H9 (cell line): ENCODE measurements at places on chromosomes 4 and X. TPM values are rescaled to one million over a fixed set of nuclear protein-coding genes. Genes with fewer than 3 reads are reported as not detected.

- H3K4me3 ChIP-seq = no peak overlapping the region
- H3K36me3 ChIP-seq = no peaks in the 10 kb centered on the region
- H3K27ac ChIP-seq = no peak overlapping the region
- no peaks in the 10 kb centered on the region for H3K27me3 ChIP-seq
- DNase-seq = no peak
- no peaks in the 10 kb centered on the region; the same call in 1 of the 2 replicates for H3K4me1 ChIP-seq
Measured at GRCh38 chr4:112001041-112001440, 144.2 kb upstream of the FAM241A start.

GRCh38 chrX:113289503-113289902, 448.9 kb upstream of the AMOT start:
- H3K36me3 ChIP-seq = no peaks in the 10 kb centered on the region
- H3K27me3 ChIP-seq = no peaks in the 10 kb centered on the region
- no peak overlapping the region for H3K4me3 ChIP-seq
- H3K27ac ChIP-seq = no peak overlapping the region
- no peaks in the 10 kb centered on the region for H3K4me1 ChIP-seq

The KLKB1 gene
- total RNA-seq = 20.1 and 21.8 TPM in 2 replicates

DNA sequence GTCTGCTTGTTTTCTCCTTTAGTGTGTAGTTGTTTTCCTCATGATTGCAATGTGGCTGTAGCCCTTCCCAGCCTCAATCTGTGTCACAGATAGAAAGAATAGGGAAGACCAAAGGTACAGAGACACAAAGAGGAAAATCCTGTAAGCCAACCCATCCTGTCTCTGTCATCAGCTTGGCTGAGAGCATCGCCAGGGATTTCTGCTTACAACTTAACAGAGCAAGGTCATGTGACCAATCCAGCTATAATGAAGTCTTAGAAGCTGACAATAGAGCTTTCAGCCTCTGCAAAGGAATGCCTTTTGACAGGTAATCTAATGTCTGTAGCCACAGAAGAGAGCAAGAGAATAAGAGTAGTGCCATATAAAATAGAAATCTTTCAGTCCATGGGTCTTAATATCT, 1598.0 kb upstream of the AGA start:
- no peak for DNase-seq
- no peaks in the 10 kb centered on the region for H3K36me3 ChIP-seq
- no peak overlapping the region for H3K27ac ChIP-seq
- no peak overlapping the region for H3K4me3 ChIP-seq
- no peaks in the 10 kb centered on the region for H3K27me3 ChIP-seq

DNA sequence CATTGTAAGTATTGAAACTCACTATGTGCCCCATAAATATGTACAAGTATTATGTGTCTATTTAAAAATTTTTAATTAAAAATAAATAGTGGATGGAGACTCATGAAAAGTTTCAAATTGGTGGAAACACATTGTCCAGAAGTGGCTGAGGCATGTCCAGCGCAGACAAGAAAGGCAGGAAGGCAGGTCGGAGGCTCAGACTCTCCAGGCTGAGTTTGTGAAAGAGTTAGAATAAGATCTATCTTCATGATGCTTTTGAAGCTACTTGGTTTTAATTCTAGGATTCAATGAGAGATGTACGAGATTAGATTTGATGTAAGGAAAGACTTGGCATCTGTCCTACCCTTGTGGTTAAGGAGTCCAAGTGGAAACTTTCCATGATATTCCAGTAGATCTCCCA, 19.8 kb downstream of the PNMA6F start:
- no peak overlapping the region for H3K27ac ChIP-seq
- H3K27me3 ChIP-seq = no peaks in the 10 kb centered on the region
- no peak for DNase-seq
- H3K4me3 ChIP-seq = no peak overlapping the region

GRCh38 chr4:165077034-165077578, 23.4 kb downstream of the TRIM75 start:
- H3K27me3 ChIP-seq = no peaks in the 10 kb centered on the region
- peaks cover 11% of the 10 kb centered on the region for H3K36me3 ChIP-seq
- H3K27ac ChIP-seq = no peak overlapping the region
- H3K4me1 ChIP-seq = no peaks in the 10 kb centered on the region
- H3K4me3 ChIP-seq = no peak overlapping the region
- DNase-seq = no peak

DNA sequence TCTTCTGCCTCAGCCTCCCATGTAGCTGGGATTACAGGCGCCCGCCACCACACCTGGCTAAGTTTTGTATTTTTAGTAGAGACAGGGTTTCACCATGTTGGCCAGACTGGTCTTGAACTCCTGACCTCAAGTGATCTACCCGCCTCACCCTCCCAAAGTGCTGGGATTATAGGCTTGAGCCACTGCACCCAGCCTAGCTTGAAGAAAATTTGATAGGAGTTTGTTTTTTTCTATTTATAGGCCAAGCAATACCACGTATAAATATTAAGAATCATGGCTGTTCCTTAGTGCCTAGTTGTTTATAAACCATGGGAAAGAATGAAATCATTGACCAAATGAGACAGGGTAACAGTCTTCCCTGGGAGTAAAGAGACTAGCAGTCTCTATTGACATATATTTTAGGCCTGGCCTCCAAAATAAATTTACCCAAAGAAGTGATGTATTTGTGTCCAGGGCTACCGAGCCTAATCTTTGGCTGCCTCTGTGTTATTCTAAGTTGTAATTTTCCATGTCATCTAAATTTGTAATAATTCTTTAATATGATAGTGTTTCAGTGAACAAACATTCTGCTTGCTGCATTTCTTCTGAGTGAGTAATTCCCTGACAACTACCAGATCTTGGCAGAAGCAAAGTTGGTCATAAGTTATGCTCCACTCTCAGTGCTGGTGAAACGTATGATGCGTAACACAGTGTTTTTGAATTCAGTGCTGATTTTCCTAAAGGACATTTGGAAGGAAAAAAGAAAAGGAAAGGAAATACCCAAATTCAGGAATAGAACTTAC, 10.3 kb downstream of the PKD2 start:
- H3K4me3 ChIP-seq = no peak overlapping the region
- peaks cover 16% of the 10 kb centered on the region for H3K36me3 ChIP-seq
- no peak overlapping the region for H3K27ac ChIP-seq
- H3K27me3 ChIP-seq = no peaks in the 10 kb centered on the region
- H3K4me1 ChIP-seq = no peaks in the 10 kb centered on the region
- DNase-seq = no peak

- H3K36me3 ChIP-seq = peaks cover 80% of the 10 kb centered on the region
- no peaks in the 10 kb centered on the region for H3K27me3 ChIP-seq
- no peak overlapping the region for H3K27ac ChIP-seq
- DNase-seq = no peak
- no peaks in the 10 kb centered on the region for H3K4me1 ChIP-seq
- H3K4me3 ChIP-seq = no peak overlapping the region
Measured at GRCh38 chr4:48841045-48841827, 10.3 kb downstream of the OCIAD1 start.

DNA sequence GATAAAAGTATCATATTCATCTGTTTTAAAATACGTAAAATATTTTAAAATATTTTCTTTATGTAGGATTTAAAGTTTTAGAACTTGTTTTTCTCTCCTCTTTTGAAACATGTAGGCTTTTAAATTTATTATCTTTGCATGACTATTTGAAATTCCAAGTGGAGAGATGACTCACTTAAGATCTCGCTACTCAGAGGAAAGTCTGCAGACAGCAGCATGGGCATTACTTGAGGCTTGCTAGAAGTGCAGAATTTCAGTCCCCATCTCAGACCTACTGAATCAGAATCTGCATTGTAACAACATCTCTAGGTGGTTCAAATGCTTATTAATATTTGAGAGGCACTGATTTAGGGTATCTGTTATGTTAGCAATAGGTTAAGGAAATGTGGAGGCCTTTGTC, 225.7 kb upstream of the ARX start:
- H3K4me1 ChIP-seq = no peaks in the 10 kb centered on the region
- no peak overlapping the region for H3K4me3 ChIP-seq
- H3K36me3 ChIP-seq = no peaks in the 10 kb centered on the region
- H3K27me3 ChIP-seq = no peaks in the 10 kb centered on the region
- no peak overlapping the region for H3K27ac ChIP-seq

GRCh38 chrX:3940000-3940610, 226.7 kb upstream of the PRKX start:
- no peak for DNase-seq
- no peak overlapping the region for H3K27ac ChIP-seq
- H3K27me3 ChIP-seq = no peaks in the 10 kb centered on the region

GRCh38 chr4:8310306-8310705, 40.8 kb downstream of the HTRA3 start:
- no peaks in the 10 kb centered on the region for H3K36me3 ChIP-seq
- no peak for DNase-seq
- no peak overlapping the region for H3K4me3 ChIP-seq

The GUCY1A1 gene
- total RNA-seq = not detected in 2 replicates

The RS1 gene
- total RNA-seq = not detected in 2 replicates

The SH3D19 gene
- 29.7 and 32.1 TPM in 2 replicates for total RNA-seq

The ATP1B4 gene
- not detected in 2 replicates for total RNA-seq

The CT45A2 gene
- not detected in 2 replicates for total RNA-seq

DNA sequence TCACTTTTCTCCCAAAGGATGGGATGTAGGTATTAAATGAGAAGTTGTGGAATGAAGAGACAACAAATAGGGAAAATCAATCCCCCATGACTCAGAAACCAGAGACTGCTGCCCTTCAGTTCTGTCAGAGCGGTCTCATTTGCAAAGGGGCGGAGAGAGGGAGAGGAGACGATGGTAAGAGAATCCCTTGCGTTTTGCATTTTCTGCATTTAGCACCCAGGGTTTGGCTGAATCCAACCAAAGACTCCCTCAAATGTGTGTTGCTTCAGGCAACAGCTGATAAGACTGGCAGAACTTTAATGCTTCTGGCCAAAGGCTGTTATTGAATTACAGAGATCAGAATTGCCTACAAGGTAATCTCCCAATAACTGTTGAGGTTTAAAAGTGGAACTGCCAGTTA, 230.2 kb downstream of the EVC2 start:
- no peak overlapping the region; the same call in 2 of the 3 replicates for H3K4me3 ChIP-seq
- no peaks in the 10 kb centered on the region; the same call in 1 of the 2 replicates for H3K4me1 ChIP-seq
- H3K27ac ChIP-seq = no peak overlapping the region
- H3K36me3 ChIP-seq = peaks cover under 1% of the 10 kb centered on the region
- DNase-seq = no peak

DNA sequence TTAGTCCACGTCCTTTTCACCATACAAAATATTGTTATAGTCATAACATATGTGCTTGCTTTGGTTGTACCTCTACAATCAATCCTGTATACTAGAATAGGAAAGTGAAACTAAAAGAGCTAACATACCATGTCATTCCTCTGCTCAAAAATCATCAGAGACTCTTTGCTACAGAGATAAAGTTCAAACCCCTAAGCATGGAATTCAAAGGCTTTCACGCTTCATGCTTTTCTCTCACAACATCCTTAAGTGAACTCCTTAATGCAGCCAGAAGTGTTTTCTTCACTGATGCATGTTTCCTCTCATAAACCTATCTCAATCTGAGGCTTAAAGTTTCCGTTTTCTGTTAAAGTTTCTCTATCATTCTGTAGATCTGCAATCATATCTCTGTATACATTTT, 744.6 kb upstream of the IGFBP7 start:
- H3K4me1 ChIP-seq = no peaks in the 10 kb centered on the region
- no peak overlapping the region for H3K4me3 ChIP-seq
- no peaks in the 10 kb centered on the region for H3K27me3 ChIP-seq
- DNase-seq = no peak

GRCh38 chr4:80990851-80991250, 39.7 kb upstream of the BMP3 start:
- DNase-seq = no peak
- H3K4me3 ChIP-seq = no peak overlapping the region
- H3K4me1 ChIP-seq = no peaks in the 10 kb centered on the region; the same call in 1 of the 2 replicates

- no peak overlapping the region for H3K27ac ChIP-seq
- H3K27me3 ChIP-seq = no peaks in the 10 kb centered on the region
- no peak overlapping the region for H3K4me3 ChIP-seq
- no peak for DNase-seq
- H3K4me1 ChIP-seq = no peaks in the 10 kb centered on the region
Measured at GRCh38 chr4:133316909-133317308, 167.8 kb downstream of the PCDH10 start.

GRCh38 chrX:13198056-13198761, 121.6 kb downstream of the ATXN3L start:
- H3K27me3 ChIP-seq = no peaks in the 10 kb centered on the region
- H3K36me3 ChIP-seq = no peaks in the 10 kb centered on the region; the same call in 1 of the 2 replicates
- peak; percentile 83 for DNase-seq
- H3K27ac ChIP-seq = peak overlapping the region; percentile 98
- H3K4me1 ChIP-seq = peaks cover 14% of the 10 kb centered on the region

DNA sequence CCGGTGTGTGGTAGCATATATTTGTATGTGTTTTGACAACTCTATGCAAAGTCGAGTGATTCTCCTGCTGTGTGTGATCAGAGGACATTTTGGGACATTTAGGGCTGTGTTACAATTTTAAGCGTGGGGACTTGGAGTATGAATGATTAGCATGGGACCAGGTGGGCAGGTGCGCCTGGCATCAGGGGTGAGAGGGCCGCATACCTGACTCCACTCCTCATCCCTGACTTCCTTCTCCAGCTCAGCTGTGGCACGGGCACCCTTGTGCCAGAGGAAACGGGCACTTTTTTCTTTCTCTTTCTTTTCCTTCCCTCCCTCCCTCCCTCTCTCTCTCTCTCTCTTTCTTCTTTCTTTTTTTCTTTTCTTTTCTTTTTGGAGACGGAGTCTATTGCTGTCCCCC, 15.7 kb upstream of the PLCXD1 start:
- H3K27me3 ChIP-seq = no peaks in the 10 kb centered on the region
- DNase-seq = no peak
- no peaks in the 10 kb centered on the region for H3K36me3 ChIP-seq
- H3K27ac ChIP-seq = no peak overlapping the region
- H3K4me3 ChIP-seq = no peak overlapping the region

DNA sequence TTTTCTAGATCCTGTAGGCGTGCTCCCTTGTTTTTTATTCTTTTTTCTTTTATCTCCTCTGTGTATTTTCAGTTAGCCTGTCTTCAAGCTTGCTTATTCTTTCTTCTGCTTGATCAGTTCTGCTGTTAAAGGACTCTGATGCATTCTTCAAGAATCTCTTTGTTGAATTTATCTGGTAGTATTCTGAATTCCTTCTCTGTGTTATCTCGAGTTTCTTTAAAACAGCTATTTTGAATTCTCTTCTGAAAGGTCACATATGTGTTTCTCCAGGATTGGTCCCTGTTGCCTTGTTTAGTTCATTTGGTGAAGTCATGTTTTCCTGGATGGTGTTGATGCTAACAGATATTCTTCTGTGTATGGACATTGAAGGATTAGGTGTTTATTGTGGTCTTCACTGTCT, 15.3 kb downstream of the RAB33B start:
- H3K4me1 ChIP-seq = no peaks in the 10 kb centered on the region
- H3K27me3 ChIP-seq = no peaks in the 10 kb centered on the region
- no peak for DNase-seq
- no peak overlapping the region for H3K4me3 ChIP-seq

GRCh38 chrX:32153585-32153984, 1057.8 kb downstream of the DMD start:
- no peaks in the 10 kb centered on the region for H3K4me1 ChIP-seq
- H3K4me3 ChIP-seq = no peak overlapping the region
- no peak for DNase-seq
- no peak overlapping the region for H3K27ac ChIP-seq
